ENCODE measurements at places on chromosomes 16 and 17.
A peak's percentile ranks its signal among the peaks of the same experiment; 100 is the strongest.

- H3K4me3 ChIP-seq, result no peak overlapping the region
- DNase-seq, result no peak
These were observed 291.6 kb upstream of the TNRC6C start for GRCh38 chr17:77666881-77667395.

DNA sequence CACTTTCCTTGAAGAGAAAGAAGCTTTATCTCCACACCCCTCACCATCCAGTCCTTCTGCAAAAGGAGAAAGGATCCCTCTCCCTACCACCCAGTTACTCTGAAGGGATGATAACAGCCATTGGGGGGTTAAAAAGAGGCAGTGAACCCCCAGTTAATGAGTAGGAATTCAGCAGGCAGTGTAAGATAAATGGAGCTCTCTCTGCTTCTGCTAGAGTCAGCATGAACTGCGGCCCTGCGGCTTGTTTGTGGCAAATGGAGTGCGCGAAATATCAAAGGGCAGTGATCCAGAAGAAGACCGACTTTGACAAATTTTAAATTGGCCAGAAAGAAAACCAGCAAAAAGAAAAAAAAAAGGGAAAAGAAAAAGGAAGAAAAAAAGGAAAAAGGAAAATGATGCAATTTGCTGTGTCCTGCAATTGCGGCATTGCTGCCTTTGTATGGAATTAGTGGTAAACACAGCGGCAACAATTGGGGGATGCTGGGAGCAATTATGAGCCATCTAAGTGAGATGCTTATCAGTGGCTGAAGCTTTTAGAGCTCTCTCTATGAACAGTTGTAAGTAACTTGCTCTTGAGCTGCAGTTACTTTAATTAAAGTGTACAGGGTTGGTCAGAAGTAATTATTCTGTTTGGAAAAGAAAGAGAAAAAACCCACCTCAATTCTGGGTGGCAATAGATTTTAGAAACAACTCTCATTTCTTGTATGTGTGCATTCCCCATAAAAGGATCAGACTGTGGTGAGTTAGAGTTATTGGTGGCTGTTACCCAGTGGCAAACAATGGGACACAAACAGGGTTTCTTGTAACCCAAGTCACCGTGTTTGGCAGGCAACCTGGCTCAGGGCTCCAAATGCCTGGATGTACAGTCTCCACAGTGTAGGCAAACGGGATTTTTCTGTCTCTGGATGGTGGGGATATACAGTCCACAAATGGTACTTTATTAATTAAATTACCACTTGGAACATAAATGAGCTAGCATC lies 161.3 kb downstream of the AATF start:
- H3K4me1 ChIP-seq, result peaks cover 11% of the 10 kb centered on the region
- DNase-seq, result peak; percentile 79
- peaks cover 3% of the 10 kb centered on the region for H3K36me3 ChIP-seq
- H3K27me3 ChIP-seq, result no peaks in the 10 kb centered on the region
- H3K4me3 ChIP-seq, result no peak overlapping the region

GRCh38 chr17:15101175-15101574 lies 164.0 kb downstream of the PMP22 start:
- DNase-seq, result no peak
- no peak overlapping the region for H3K4me3 ChIP-seq
- H3K4me1 ChIP-seq, result no peaks in the 10 kb centered on the region
- no peaks in the 10 kb centered on the region for H3K27me3 ChIP-seq
- no peak overlapping the region for H3K27ac ChIP-seq

DNA sequence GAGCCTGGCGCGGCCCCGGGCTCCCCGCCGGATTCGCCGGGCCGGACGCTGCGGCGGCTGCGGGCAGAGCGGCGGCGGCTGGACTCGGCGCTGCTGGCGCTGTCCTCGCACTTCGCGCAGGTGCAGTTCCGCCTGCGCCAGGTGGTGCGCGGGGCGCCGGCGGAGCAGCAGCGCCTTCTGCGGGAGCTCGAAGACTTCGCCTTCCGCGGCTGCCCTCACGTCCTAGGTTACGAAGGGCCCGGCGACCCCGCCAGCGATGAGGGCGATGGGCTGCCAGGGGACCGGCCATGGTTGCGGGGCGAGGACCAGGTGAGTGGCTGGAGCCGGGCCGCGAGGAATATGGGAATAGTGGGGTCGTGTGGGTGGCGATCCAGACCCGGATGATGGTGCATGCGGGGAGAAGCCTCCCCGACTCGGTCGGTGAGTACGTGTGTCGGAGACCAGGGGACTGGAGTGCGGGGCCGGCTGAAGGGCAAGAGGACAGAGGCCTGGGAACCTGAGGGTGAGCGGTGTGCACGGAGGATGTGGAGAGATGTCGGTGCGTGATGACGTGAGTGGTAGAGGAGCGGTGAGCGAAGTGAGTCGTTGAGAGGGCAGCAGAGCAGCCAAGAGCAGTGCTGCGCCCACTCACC lies 517 bp downstream of the RUNDC1 start:
- H3K36me3 ChIP-seq, result no peaks in the 10 kb centered on the region
- H3K4me1 ChIP-seq, result peaks cover 1% of the 10 kb centered on the region
- no peaks in the 10 kb centered on the region for H3K27me3 ChIP-seq
- DNase-seq, result peak; percentile 82

GRCh38 chr17:47802341-47803022 lies 19.1 kb downstream of the OSBPL7 start:
- peak; percentile 74 for DNase-seq
- H3K27ac ChIP-seq, result no peak overlapping the region
- no peaks in the 10 kb centered on the region for H3K36me3 ChIP-seq
- no peaks in the 10 kb centered on the region for H3K4me1 ChIP-seq

All from mesendoderm (in vitro differentiated cells).